ENCODE measurements at places on chromosomes 12 and 14.

DNA sequence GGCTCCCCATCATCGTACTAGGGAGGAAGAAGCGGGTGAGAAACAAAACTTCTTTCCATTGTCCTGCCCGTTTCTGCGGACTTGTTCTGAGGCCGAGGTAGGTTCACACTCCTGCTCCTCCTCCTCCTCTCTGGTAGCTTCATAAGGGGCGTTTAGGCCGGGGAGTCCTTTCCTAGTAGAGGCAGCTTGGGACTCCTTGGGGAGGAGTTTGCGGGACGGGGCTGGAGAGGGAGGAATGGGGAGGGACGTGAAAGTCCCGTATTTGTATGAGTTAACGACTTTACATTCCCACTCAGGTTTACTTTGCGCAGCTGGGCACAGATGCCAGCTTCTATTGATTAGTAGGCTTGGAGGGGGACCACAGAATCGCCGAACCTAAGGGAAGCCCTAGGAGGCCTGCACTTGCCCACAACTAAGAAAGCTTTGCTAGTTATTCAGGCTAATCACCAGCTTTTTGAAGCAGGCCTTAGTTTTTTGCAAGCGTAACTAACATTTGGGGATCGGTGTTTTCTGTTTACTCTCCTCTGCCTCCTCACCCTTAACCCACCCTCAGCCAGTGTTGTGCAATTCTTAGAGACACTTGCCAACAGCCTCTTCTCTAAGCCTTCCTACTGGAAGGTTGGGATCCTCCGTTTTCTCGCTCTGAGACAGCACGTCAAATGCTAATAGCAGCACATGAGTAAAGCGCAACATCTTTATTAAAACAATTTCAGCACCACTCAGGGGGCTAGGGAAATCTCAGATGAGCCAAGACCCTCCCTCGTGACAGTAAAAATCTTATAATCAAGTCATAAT, 499 bp downstream of the RNASE4 start:
- DNase-seq = no peak

DNA sequence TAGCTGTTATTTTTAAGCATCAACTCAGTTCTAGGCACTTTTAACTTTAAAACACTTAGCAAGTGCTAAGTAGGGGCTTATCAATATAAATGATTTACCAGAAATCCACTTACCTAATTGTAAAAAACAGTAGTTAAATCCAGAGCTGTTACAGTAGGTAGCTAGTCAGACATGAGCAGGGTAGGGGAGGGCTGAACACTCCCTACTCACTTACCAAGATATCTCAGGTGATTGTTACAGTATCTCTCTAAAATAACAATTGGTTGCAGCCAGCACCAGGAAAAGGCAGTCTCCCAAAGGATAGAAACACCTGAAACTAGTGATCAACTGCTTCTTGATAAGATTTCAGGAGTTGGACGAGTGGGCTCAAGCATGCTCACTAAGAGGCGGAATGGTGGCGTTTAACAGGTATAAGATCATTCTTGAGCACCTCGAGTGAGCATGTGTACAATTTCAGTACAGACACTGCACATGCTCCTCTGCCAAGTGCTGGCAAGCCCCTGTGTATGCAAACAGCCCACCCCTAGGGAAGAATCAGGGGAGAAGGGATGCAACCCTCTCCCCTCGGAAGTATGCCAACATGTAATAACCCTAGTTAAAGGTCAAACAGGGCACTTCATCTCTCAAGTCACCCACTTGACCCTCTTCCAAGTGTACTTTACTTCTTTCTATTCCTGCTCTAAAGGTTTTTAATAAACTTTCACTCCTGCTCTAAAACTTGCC, 1113.6 kb upstream of the SEL1L start:
- DNase-seq = no peak

- no peak for DNase-seq
Measured at GRCh38 chr14:87935886-87936285, 57.1 kb downstream of the GALC start.

GRCh38 chr14:24243336-24243836, 963 bp upstream of the TINF2 start:
- no peak for DNase-seq

- DNase-seq = no peak
Measured at GRCh38 chr14:29913566-29913965, 14.1 kb downstream of the PRKD1 start.

GRCh38 chr14:39229601-39230110, 4.1 kb upstream of the MIA2 start:
- no peak for DNase-seq
